RKO (cell line): ENCODE measurements at places on chromosomes 5 and 9.
A peak's percentile ranks its signal among the peaks of the same experiment; 100 is the strongest.

- DNase-seq, result no peak
Measured at GRCh38 chr5:157978061-157978460, 119.1 kb upstream of the CLINT1 start.

DNA sequence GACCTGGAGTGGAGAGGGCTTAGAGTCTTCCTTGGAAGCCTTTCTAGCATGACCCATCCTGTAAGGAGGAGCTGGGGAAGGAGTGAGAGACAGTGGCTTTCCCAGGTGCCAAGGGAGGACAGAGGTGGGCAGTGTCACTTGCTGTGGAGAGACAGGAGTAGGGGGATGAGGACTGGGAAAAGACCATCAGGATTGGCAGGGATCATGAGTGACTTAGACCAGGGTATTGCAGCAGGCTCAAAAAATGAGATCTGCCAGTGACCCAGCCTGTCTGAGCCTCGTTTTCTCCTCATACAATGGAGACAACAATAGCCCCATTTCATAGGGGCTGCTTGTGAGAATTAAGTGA, 2.4 kb downstream of the TMOD1 start:
- no peak for DNase-seq

GRCh38 chr5:68995845-68996545, 97.8 kb upstream of the SLC30A5 start:
- DNase-seq, result no peak

DNA sequence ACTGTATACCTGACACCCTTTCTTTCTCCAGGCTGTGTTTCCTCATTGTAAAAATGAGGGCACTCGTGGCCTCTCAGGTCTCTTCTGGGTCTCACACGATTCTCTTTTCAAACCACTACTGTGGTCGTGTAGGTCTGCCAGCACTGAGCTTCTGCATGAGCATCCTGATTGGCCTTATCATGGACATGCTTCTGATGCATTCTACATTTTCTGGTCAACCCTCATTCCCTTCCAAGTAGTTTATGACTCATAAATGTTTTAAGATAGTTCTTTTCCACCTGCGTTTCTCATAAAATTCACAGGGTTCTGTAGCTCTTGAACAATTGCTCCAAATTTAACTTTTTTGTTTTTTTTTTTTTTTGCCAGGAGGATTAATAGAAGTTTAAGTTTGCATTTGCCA, 294.8 kb downstream of the KCTD16 start:
- no peak for DNase-seq

DNA sequence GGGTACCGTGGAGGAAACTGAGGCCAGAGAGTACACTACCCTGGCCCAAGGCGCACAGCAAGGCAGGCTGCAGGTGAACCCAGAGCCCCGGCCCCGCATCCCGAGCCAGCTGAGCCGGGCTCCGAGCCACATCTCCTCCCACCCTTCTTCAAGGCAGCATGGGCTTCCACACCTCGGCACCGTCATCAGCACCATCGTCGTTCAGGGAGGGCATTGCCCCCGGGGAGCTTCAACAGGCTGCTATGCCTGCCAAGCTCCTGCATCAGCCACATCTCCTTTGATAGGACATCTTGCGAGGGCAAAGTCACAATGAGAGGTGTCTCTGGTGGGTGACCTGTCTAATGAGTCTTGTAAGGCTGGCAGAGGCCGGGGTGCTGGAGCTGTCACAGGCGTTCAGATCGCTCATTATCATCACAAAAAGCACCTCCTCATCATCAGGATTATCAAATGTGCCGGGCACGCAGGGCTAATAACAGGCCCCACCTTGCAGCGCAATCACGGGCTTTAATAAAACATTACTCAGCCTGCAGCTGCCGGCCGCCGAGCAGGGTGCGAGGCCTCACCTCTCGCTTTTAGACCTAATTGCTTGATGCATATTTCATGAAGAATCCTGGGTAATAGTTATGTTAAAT, 20.0 kb upstream of the SLC25A51 start:
- no peak for DNase-seq

- no peak for DNase-seq
Measured at GRCh38 chr5:150596313-150596712, 44.1 kb upstream of the SYNPO start.

GRCh38 chr9:95349091-95350038, 31.9 kb upstream of the FANCC start:
- DNase-seq, result no peak

GRCh38 chr5:110815916-110816605, 77.3 kb downstream of the SLC25A46 start:
- no peak for DNase-seq

DNA sequence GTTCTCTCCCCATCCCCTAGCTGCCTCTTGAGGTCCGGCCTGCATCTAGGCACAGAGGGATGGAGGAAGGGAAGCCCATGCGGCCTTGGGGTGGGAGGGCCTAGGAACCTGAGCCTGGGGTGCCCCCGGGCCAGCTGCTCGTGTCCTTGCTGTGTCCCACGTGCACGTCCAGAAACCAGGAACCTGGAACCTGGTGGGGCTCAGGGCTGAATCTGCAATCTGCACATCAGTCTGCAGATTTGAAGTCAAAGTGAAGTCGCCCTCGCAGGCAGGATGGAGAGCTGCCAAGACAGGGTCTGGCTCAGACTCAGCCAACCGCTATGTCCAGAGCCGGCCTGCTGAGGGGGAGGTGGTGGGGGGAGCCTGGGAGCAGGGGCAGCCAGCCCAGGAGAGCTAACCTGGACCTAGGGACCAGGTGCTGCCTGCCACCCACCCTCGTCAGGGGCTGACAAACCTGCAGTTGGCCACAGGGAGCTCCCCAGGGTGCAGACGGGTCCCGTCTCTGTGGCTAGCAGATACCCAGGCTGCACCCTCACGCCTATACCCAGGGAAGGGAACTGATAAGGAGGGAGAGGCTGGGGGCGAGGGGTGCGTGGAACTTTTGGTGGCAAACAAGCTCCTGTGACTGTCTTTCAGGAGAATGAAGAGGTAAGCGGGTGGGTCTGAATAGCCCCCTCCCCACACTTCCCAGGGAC, 103.5 kb upstream of the SIMC1 start:
- no peak for DNase-seq

DNA sequence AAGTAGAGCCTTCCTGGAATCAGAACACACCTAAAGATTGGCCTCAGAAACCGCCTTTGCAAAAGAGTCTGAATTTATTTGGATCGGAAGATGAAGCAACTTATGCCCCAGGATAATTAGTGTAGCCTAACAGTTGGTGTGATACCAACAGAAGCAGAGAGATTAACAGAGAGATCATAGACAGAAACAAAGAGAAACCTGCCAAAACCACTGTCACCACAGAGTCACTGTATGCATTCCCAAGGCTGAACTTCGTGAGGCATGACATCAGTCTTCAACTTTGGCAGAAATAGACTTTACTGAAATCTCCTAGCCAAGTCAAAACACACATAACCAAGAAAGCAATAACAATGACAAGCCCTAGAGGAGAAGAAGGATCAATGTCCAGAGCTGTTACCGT, 361.8 kb downstream of the ELAVL2 start:
- no peak for DNase-seq

- peak; percentile 73 for DNase-seq
Measured at GRCh38 chr5:131265311-131265803, 1.5 kb downstream of the CDC42SE2 start.

- no peak for DNase-seq
Measured at GRCh38 chr9:89805571-89806292, 200.9 kb downstream of the GADD45G start.

DNA sequence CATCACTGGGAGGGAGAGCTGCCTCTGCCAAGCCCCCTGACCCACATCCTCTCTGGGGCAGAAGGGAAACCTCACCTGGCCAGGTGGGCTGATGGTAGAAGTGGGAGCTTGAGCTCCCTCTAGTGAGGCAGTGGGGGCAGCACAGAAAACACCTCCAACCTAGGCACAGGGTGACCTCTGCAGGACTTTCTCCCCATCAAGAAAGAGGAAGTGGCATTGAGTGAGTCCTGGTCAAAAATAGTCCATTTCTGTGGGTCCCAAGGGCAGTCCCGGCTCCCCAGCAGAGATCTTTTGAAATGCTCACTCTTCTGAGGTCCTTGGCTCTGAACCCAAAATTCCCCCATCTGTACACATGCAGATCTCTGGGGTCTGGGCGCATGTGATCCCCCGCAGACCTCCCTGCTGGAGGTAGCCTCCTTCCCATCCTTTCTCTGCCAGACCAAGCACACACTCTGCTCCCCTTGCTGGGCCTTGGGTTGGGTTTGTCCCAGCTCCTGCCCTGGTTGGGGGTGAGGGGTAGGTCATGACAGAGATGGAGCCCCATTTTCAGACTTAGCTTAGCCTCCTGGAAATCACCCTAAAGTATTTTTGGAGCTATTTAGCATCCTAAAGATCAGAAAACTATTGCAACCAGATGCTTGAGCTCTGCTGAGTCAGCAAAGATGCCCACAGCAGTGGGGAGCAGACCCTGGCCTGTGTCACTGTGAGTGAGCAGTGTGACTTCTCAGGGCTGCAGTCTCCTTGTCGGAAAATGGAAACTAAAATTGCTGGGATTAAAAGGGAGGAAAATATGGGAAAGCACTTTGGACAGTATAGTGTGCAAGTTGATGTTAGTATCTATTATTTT, 41.6 kb upstream of the LCP2 start:
- DNase-seq, result no peak

DNA sequence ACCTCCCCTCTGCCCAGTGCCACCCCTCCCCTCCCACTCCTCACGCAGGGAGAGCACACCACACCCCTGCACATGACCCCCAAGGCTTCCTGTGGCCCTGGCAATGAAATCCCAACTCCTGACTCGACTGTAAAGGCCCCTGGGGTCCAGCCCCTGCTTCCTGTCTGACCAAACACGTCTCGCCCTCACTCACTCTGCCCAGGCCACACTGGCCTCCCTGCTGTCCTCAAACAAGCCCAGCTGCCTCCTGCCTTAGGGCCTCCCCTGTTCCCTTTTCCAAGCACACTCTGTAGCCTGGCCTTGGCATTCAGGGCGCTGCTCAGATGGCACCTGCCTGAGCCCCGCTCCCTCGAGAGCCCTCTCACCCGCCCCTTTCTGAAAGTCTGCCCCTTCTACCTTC, 42.4 kb downstream of the HK3 start:
- DNase-seq, result no peak

- DNase-seq, result no peak
Measured at GRCh38 chr9:79196606-79197005, 375.2 kb upstream of the TLE4 start.

GRCh38 chr9:89984214-89984613, 379.4 kb downstream of the GADD45G start:
- peak; percentile 19 for DNase-seq

- DNase-seq, result no peak
Measured at GRCh38 chr9:4639420-4639819, 22.7 kb upstream of the PLPP6 start.

DNA sequence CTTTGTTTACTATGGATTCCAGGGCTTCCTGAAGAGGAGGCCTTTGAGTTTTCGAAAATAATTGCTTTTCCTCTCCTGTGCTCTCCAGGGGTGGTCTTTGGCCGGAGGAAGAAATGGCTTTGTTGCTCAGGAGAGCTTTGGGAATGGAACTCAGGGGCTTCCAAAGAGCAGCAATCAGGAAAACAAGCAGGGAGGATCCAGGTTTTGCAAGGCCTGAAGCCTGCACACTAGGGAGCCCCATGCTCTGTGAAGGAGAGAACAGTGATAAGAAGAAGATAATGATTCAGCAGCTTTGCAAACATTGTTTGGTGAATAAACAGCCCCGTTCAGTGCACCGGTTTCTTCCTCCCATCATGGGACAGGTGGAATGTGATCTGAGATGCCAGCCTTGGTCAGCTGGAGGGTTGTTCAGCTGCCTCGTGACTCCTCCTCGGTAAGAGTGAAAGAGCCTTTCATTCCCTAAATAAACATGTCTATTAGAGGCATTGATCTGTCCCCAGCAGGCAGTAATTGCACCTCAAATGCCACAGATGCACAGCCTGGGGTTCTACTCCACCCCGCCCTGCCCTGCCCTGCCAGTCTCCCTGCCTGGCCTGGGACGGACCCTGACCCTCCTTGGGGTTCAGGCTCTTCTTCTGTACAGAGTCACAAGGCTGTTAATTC, 11.5 kb upstream of the ALDH1B1 start:
- DNase-seq, result no peak

DNA sequence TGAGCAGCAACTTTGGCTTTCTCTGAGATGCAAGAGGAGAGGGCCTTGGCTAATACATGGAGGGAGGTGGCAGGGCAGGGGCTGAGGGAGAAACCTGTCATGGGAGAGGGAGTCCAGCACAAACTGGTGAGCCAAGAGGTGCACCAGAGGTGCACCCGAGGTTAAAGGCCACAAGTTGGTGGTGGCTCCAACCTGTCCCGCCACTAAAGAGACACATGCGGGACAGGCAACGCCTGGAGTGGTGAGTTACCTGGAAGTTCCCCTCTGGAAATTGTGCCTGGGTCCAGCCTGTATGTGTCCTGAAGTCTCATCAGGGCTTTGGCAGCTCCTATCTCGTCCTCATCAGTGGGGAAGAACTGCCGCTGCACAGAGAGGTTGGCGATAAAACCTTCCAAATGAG, 14.0 kb downstream of the P4HA2 start:
- no peak for DNase-seq

GRCh38 chr5:172010278-172010677, 3.8 kb upstream of the FBXW11 start:
- peak; percentile 52 for DNase-seq

GRCh38 chr5:105409695-105410094, 1847.1 kb upstream of the NUDT12 start:
- DNase-seq, result no peak

DNA sequence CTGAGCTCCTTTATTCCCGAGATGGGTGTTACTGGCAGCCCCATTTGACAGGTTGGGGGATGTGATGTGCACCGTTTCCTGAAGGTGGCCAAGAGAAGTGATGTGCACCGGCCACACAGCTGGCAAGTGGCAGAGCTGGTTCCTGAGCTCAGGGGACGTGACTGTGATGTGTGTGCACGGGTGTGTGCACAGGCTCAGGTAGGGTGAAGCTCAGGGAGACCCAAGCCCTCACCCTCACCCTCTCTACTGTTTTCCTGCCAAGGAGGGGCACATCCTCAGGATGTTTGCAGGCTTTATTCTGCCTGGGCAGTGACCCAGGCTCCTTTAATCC, 56.6 kb downstream of the WWC1 start:
- DNase-seq, result no peak

GRCh38 chr5:7245121-7245651, 150.8 kb upstream of the ADCY2 start:
- no peak for DNase-seq

GRCh38 chr5:34811706-34812105, 27.3 kb upstream of the TTC23L start:
- DNase-seq, result no peak

DNA sequence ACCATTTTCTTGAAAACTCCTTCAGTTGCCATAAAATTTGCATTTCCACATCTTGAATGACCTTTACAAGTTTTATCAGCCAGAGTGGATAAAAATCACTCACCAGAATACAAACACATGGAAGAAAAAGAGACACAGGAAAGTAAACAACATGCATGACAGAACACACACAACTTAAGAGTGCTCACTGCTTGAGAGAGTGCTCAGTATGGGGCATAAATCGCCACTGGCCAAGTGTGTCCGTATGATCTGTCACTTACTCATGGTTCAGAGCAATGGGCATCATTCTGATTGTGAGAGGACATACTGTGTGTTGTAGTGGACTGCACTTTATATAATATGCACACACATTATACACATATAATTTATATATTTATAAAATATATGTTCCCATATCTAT, 155.6 kb upstream of the NTRK2 start:
- no peak for DNase-seq
